ENCODE measurements at places on chromosomes 12 and 14.
A peak's percentile ranks its signal among the peaks of the same experiment; 100 is the strongest.

- no peak for DNase-seq
These were observed 50.8 kb downstream of the DYNC1H1 start for GRCh38 chr14:102015045-102015685.

- no peak for DNase-seq
These were observed 61.1 kb downstream of the NTF3 start for GRCh38 chr12:5493018-5493417.

DNA sequence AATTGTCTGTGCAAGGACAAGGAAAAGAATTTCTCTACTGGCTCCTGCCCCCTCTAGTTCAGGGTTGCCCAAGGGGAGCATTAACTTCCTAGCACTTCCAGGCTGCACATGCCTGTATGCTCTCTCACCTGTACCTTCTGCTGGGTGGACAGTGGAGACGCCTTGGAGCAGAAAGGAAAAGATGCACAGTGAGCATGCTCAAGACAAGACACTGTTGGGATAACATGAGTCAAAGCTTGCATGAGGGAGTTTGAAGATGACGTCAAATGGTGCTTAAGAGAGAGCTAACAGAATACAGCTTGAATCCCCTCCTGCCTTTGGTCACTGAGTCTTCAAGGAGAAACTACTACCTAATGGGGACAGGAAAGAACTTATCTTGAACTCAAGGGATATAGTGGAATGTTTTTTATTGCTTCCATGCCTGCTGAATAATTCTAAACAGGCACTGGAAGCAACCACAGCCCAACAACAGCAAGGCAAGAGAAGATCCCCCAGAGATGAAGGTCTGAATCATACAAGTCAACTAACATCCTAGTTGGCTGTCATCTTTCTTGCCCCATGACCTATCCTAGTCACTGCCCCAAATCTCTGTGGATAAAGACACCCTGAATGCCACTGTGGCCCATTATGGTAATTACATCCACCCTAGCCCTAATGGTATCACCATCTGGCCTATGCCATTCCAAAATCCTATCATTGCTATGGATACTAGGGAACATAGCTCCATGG, 23.5 kb downstream of the RPS6KA5 start:
- DNase-seq = no peak

DNA sequence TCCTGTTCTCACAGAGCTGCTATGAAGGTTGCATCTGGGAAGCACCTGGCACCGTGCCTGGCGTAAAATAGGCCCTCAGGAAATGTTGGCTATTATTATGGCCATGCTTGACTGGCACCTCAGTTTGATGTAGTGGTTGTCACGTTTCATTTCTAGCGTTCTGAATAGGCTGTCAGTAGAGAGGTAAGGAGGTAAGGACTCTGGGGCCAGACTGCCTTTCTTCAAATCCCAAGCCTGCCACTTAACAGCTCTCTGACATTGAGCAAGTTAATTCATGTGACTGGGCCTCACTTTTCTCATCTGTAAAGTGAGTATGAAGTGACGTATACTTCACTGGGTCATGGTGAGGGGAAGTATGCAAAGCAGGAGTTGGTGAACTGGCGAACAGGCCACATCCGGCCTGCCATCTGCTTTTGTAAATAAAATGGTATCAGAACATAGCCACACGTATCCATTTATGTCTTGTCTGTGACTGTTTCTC, 196.2 kb downstream of the CACNA1C start:
- no peak for DNase-seq

DNA sequence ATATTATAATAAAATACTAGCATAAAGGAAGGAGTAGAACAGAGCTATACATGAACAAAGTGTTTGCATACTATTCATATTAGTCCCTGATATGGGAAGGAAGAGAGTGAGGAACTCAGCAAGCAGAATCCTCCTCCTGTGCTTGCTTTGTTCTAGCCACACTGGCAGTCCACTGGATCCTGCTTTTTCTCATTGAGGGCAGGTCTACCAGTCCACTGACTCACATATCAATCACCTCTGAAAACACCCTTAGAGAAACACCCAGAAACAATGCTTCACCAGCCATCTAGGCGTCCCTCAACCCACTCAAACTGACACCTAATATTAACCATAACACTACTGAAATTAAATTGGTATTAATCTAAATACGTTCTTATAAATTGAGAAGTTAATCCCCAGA, 1861.7 kb upstream of the SEL1L start:
- DNase-seq = no peak

DNA sequence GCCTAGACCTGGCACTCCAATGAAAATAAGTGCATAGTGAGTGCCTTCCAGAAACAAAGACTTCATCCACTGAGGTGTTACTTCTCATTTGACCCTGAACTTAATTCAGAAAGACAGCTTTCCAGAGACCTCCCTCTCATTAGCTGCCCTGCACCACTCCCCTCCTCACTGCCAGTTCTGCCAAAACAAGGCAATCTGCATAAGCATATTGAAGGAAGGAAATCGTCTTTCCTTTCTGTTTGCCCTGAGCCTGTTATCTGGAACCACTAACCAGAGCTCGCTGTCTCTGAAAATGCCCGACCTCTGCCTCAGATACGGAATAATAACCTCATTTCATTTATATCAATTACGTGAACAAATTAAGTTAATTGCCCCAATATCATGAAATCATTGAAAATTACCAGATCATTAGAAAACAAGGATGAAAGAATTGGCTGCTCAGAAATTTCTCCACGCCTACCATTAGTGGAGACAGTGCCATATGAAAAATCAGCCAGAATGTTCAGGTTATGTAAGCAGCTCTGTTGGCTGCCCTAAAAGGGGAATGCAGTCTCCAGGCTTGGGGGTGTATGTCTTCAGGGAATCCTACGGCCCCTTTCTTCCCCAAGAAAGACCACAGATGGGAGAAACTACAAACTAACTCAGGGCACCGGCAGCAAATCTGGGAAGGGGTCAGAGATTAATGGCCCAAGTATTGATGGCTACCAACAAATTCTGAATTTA, 149.9 kb upstream of the FKBP4 start:
- DNase-seq = peak; percentile 20

- DNase-seq = no peak
These were observed 92.6 kb downstream of the EMP1 start for GRCh38 chr12:13288937-13289652.
